ENCODE measurements at places on chromosomes 2 and 18.
A peak's percentile ranks its signal among the peaks of the same experiment; 100 is the strongest.

DNA sequence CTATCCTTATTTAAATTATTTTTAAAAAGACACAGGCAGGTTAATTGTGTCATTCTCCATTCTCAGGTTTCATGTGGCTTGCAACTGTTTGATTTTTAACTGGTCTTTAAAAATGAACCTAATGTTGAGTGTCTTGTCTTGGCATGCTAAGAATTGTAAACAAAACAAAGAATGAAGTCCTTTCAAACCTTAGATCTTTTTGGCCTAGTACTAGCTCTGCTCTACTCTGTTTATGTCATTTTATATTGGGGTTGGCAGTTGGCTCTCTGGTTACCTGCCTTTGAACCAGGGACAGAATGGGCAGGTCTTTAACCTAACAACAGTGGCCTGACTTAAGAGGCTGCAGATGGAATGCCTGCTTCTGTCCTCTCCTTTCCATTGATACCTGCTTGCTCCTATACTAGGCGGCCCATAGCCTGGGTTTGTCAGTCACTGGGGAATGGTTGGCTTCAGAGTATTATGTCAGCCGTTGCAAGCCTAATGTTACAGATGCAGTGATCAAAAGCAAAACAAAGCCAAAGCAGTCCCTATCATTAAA is 85.5 kb downstream of the MTA3 start:
- no peak for DNase-seq

- DNase-seq, result peak; percentile 66
These were observed 779 bp downstream of the PTPRN start for GRCh38 chr2:219308142-219309101.

DNA sequence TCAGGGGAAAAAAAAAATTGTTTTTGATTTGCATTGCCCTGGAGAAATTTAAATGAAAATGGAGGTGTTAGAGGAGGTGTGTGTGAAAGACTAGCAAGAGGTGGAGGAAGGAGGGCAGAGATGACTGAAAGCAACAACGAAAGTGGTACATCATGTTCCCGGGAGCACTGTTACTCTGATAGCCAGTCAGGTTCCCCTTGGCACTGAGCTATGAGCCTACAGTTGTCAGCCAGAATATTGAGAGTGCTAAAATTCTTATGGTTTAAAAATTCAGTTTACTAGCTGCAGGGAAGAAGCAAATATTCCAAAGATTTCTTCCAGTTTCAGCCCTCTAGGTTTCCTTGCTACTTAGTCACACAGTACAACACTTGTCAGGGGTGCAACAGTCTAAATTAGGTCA is 366.7 kb upstream of the DLGAP1 start:
- DNase-seq, result no peak

DNA sequence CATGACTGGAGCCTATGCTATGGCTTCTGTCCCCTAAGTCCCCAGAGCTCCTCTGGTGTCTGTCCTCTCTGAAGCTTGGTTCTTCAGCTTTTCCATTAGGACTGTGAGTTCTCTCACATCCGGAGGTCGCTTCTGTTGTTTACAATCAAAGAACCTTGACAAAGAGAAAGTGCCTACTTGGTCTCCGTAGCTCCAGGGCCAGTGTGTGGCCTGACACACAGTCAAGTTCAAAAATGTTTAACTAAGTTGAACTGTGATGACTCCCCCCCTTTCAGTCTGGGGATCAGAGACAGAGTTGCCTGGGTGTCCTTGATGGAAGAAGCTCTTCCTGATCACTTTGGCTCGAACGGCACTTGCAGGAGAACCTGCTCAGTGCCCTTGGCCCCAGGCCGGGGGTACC is 26.3 kb upstream of the YWHAQ start:
- no peak for DNase-seq

GRCh38 chr2:181552808-181553207 is 95.6 kb downstream of the ITGA4 start:
- DNase-seq, result no peak

DNA sequence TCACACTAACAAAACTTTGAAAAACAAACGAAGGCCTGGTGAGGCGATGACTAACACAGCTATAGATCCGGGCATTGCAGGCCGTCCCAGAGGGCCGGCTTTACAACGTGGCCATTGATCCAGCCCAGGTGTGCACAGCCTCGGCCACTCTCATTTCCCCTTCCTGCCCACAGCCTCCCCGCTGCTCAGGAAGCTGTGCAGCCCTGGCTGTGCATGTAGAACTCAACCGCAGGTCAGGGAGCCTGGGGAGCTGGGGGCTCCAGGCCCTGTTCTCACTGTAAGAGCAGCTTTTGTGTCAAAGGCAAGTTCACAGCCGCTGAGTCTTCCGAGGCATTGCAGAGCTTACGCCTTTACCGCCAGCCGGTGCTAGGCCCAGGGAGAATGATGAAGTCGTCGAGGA is 87.2 kb downstream of the LONRF2 start:
- DNase-seq, result no peak

DNA sequence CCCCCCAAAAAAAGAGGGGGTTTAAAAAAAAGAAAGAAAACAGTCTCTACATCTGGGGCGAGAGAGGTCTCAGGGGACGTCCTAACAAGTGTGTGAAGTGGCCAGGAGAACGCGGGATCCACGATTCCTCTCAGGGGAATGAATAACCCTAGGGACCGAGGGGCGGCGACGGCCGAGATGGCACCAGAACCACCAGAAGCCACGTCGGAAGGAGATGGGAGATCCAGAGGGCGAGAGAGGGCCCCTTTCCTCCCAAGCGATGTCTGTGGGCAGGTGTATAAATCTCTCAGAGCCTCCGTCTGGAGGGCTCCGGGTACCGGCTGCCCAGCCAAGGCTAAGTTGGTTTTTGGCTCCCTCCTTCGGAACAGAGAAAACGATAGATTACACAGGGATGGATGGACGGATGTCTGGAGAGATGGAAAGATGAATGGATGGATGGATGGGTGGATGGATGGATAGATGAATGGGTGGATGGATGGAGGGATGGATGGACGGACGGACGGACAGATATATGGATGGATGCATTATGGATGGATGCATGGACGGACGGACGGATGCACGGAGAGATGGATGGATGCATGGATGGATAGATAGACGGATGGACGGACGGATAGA is 1.7 kb downstream of the EPHA4 start:
- DNase-seq, result peak; percentile 17

- DNase-seq, result no peak
These were observed 8.7 kb downstream of the ASTL start for GRCh38 chr2:96129528-96130120.

GRCh38 chr2:169512525-169512924 is 3.0 kb downstream of the KLHL41 start:
- DNase-seq, result no peak

DNA sequence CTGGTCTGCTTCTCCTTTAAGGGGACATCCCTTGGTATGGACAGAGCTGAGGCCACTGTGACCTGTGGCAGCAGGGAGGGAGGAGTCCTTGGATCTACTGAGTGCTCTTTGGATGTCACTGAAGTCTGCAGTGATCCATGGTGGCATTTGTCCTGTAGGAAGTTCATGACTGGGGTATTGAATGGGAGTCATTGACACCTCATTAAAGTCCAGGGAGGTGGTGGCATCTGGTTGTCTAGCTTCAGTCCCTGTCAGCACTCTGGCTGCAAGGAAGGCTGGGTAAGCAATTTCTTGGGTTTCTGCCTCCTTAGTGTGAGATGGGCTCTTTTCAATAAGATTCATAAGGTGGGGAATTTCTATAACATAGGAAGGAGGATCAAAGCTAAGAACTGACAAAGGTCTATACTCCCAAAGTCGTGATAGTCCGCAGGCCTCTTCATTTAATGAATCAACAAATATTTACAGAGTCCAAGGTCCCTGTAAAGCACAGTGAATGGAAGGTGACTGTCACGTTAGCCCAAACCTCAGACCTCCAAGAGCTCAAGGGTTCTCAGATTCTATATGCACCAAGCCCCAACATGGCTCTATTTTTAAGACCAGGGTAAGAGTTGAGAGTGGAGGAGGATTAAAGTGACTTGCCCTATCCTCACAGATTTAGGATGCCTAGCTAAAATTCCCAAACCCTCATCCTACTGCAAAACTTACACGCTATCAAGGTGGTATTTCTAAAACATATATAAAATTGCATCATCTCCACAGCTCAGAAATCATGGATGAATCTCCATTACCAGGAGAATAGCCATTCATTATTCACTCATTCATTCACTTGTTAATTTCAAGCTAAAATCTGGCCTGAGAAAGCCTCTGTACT is 40.2 kb downstream of the THNSL2 start:
- DNase-seq, result no peak

DNA sequence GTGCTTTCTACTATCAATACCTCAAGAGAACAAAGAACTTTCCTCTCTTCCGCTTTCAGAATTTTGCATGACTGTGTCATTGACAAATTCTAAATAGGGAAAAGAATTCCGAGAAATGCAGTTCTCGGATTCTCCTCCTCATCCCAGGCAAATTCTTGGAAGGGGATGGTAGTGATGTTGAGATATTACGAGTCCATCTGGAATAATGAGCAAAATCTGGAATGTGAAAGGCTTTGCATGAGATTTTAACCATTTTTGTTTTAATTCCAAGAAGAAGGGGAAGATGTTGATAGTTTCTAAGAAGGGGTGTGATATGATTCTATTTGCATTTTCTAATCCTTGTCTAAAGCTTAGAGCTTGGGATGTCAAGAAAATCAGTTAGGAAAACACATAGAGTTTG is 127.1 kb upstream of the DOCK10 start:
- DNase-seq, result no peak

DNA sequence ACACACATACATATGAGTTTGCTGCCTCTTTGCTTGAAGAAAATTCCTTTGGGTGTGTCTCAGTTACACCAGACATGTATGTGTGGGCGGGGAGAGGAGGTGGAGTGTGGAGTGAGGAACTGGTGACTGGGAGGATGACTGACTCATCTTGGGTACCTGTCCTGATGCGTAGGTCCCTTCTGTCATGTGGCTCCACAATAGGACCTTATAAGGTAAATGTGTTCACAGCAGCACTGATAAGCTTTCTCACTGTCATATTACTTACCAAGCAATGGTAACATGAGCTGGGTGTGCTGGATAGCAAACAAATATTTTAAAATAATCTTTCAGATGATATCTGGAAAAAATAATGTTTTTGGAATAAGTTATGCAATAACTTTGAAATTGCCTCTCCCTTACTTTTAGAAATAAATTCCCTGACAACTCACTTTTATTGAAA is 45.1 kb downstream of the SLC9A2 start:
- DNase-seq, result peak; percentile 75

DNA sequence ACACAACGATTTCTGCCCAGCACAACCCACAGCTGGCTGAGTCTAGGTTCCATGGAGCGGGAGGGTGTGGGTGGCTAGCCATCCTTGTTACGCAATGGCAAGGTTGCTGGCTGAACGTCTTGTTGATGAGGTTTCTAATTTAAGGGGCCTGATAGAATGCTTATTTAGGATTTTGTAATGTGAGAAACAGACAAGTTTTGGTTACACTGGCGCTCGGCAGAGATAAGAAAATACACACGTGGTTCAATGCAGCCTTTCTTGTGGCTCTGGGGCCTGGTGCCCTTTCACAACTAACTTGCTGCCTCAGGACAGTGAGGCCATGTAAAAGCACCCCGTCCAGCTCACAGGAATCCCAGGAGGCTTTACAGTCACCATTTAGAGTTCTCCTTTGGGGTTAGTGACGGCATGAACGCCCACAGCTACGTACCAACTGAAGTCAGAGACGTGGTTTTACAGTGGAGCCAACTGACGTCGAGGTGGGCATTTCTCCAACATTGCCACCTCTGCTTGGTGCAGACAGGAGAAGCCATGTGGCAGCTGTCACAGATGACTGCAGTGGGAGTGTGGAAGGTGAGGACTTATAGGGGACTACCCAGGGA is 29.7 kb upstream of the PIEZO2 start:
- no peak for DNase-seq

GRCh38 chr18:10526561-10526949 is 728 bp downstream of the NAPG start:
- DNase-seq, result no peak

DNA sequence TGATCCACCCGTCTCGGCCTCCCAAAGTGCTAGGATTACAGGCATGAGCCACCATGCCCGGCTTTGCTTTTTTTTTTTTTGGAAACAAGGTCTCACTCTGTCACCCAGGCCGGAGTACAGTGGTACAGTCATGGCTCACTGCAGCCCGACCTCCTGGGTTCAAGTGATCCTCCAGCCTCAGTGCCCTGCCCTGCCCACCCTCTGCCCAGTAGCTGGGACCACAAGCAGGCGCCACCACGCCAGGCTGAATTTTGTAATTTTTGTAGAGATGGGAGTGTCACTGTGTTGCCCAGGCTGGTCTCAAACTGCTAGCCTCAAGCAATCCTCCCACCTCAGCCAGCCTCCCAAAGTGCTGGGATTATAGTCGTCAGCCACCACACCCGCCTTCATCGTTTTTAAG is 11.6 kb upstream of the PSD4 start:
- DNase-seq, result no peak

DNA sequence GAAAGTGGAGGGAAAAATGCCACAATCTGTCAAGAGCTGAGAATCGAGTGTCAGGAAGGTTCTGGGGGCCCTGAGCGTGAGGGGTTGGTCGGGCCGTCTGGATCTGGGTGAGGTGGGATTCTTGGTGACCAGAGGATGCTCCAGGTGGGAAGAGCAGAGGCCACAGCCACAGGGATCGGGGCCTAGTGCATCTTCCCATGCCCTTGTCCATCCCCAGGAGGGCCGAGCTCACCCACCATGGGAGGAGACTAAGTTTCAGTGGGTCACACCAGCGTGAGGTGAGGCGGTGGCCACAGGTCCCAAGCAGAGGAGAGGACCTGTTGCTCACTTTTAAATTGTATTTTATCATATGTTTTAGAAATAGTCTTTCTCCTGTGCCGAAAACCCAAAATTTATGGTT is 70.0 kb downstream of the TMEM18 start:
- no peak for DNase-seq

- no peak for DNase-seq
These were observed 104.4 kb downstream of the LIPG start for GRCh38 chr18:49666045-49666775.

DNA sequence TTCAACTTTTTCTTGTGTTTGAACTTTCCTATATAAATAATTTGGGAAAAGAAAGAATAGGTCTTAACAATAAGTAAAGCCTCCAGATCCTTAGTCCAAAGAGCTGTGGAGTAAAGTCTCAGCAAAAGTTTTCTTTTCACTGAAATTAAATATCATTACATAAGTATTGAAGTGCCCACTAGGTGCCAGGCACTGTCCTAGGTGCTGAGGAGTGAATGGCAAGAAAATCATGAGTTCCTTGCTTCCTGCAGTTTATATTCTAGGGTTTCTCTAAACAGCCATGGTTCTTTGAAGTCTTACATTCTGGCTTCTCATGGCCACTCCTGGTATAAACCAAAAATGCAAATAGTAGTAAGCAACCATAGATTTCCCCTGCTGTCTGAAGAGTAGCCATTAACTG is 59.7 kb downstream of the SPP2 start:
- DNase-seq, result no peak

All from stimulated activated CD4-positive, alpha-beta T cell treated with anti-CD3 and anti-CD28 coated beads, Interleukin-1b, Interleukin-23, amount 100 ng/mL, for 48 hours (primary cell).